ENCODE measurements at places on chromosomes 3 and 15.

DNA sequence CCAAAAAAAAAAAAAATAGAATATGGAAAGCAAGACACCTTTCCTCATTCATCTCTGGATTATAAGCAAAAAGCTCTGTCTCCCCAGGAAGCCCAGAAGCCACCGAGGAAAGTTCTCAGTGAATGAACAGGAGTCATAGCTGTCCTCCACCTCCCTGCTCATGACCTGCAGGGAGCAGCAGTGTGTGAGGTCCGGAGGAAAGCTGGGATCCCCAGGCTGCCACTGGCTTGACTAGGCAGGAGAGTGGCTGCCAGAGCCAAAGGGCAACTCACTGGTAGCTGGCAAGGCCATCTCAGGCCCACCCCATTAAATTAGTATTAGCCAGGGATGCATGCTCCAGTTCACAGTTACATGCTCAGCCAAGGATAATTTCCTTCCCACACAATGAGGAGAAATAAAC lies 191.6 kb upstream of the STT3B start:
- no peak for DNase-seq

GRCh38 chr3:190058521-190059241 lies 62.0 kb downstream of the P3H2 start:
- DNase-seq, result no peak

GRCh38 chr15:83380682-83381081 lies 66.5 kb upstream of the SH3GL3 start:
- DNase-seq, result peak; percentile 31

- DNase-seq, result no peak
Observed at GRCh38 chr3:57281715-57282114, 10.8 kb downstream of the ASB14 start.

DNA sequence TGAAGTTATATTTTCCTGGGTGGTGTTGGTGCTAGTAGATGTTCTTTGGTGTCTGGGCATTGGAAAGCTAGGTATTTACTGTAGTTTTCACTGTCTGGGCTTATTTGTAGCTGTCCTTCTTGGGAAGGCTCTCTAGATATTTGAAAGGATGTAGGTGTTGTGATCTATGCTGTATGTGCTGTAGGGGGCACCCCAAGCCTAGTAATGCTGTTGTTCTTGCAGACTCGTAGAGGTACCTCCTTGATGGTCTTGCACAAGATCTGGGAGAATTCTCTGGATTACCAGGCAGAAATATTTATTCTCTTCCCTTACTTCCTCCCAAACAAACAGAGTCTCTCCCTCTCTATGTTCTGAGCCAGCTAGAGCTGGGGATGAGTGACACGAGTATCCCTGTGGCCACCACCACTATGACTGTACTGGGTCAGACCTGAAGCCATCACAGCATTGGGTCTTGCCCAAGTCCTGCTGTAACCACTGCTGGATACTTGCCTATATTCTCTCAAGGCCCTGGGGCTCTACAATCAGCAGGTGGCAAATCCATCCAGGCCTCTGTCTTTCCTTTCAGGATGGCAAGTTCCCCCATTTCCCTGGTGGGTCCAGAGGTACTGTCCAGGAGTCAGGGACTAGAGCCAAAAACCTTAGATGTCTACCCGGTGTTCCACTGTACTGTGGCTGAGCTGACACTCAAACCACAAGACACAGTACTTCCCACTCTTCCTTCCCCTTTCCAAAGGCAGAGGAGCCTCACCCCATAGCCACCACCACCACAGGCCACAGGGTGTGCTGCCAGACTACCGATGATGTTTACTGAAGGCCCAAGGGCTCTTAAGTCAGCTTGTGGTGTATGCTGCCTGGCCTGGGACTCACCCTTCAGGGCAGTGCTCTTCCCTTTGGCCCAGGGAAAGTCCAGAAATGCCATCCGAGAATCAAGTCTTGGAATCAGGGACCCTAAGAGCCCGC lies 195.2 kb upstream of the DPPA4 start:
- DNase-seq, result no peak

- no peak for DNase-seq
Observed at GRCh38 chr3:25588441-25589103, 76.1 kb downstream of the TOP2B start.

GRCh38 chr15:59814409-59814808 lies 125.3 kb upstream of the BNIP2 start:
- DNase-seq, result no peak

GRCh38 chr3:152241142-152242017 lies 27.3 kb upstream of the MBNL1 start:
- peak; percentile 34 for DNase-seq

- no peak for DNase-seq
Observed at GRCh38 chr15:45919806-45920205, 285.0 kb downstream of the SQOR start.

DNA sequence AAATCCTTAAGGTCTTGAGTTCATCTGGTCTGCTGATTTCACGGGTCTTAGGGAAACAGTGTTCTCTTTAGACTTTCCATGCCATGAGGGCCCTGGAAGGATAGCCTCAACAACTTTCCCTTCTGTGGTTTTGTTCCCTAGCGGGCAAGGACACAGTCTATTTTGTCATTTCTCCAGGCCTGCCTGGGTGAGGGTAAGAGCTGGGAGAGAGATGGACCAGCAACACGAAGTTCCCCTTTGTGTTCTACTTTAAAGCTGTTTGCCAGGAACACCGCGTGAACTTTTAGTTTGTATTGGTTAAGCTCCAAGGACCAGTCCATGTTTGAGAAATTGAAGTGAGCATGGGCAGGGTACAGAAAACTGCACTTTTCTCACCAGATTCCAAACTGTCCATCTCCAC lies 20.9 kb downstream of the ST3GAL6 start:
- no peak for DNase-seq

- DNase-seq, result no peak
Observed at GRCh38 chr3:104855702-104856101, 511.0 kb upstream of the ALCAM start.

- DNase-seq, result no peak
Observed at GRCh38 chr15:74340150-74340549, 27.3 kb downstream of the CYP11A1 start.

DNA sequence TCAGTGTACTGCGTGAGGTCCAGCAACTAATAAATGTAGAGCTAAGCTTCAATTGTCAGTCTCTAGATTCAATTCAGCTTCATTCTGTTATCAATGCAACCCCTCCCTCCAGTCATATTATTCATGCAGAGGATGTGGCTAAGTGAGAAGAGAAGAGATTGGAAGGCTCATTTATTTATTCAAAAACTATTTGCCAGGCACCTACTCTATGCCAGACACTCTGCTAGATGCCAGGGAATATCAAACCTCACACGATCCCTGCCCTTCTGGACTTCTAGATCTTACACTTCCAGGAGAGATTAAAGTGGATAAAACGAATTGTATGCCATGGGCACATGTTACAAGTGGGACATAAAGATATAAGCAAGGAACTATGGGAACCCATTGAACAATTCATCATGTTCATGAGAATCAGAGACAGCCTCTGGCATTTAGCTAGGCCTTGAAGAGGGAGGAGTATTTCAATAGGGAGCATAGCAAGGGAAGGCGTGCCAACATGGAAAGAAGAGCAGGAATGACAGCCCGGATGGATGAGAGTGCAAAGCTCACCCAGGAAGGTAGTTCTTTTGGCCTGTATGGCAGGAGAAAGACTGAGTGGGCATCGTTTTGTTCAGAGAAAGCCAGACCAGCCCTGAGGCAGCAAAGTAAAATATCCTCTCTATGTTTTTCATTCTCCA lies 75.4 kb downstream of the FGF12 start:
- no peak for DNase-seq

GRCh38 chr3:65245133-65246063 lies 557.6 kb upstream of the ADAMTS9 start:
- DNase-seq, result no peak

- DNase-seq, result no peak
Observed at GRCh38 chr3:80351201-80351600, 583.4 kb upstream of the ROBO1 start.

DNA sequence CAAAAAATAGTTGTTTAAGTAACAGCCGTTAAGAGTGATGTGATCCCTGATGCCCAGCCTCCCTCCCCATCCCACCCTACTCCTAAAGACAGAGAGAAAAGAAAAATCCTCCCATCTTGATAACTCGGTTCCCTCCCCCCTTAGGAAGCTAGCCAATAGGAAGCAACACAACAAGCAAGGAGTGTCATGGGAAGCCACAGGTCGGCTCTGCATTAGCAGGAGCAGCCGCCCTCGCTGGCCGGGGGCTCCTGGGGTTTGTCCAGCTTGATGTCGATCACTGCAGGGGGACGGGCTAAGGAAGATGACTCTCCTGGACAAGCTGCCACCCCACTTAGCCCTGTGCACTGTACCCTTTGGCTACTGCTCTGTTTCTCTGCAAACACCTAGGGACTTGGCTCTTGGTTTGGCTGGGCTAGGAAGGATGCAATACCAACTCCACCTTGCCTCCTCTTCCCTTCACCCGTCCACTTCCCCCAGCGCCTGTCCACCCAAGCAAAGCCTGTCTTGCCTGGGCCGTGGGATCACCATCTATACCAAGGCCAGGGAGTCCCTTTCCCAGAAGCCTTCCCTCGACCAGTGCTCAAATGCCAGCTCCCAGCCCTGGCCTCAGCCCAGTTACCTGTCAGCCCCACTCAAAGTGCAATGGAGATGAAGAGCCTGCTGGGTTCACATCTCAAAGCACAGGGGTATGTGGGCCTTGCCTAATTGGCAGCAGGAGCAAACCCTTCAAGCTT lies 23.1 kb downstream of the SRPRB start:
- no peak for DNase-seq

- no peak for DNase-seq
Observed at GRCh38 chr3:50624634-50625033, 7.7 kb downstream of the MAPKAPK3 start.

GRCh38 chr3:42595682-42596081 lies 4.8 kb upstream of the NKTR start:
- no peak for DNase-seq

GRCh38 chr3:14132120-14132519 lies 7.3 kb downstream of the TMEM43 start:
- no peak for DNase-seq

- no peak for DNase-seq
Observed at GRCh38 chr3:140715035-140715434, 37.2 kb downstream of the TRIM42 start.

DNA sequence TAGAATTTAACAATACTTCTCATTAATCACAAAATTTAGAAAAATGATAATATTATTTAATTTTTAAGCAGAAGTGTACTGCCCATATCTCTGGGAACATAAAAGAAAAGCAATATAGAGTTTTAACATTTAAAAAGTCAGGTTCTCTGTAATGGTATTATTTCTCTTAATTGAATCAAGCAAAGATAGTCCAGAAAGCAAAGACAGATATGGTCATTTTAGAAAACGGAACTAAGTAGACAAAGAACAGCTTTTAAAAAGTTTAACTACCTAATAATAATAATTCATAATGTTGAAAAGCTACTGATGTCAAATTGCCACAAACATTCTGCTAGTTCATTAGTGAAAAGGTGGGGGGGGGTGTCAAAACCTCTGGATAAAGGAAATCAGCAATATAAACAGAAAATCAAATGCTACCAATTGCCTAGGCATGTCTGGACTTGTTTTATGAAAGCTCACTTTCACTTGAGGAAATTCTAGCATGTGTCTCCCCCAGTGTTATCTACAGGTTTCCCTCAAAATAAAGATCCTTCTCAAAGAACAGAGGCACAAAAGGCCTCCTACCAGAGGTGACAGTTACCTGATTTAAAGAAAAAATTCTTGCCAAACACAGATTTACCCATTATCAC lies 1.7 kb downstream of the ZMAT3 start:
- no peak for DNase-seq

DNA sequence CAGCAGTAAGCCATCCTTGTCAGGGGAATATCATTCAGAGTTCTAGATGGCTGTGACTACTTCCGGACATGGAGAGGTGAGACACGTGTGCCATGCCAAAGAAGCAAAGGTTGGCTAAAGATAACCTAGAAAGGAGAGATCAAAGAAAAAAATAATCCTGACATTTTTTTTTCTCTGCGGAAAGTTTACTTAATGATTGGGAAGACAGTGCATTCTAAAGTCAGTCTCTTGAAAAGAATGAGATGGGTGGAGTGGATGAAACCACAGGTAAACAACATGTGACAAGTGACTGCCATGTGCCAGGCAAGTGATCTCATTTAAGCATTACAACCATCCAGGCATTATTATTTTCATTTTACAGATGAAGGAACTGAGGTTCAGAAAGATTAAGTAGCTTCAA lies 436.6 kb downstream of the SOX2 start:
- DNase-seq, result no peak

GRCh38 chr15:77406846-77407245 lies 13.1 kb downstream of the PEAK1 start:
- DNase-seq, result no peak

- DNase-seq, result no peak
Observed at GRCh38 chr3:128436214-128436613, 30.5 kb downstream of the DNAJB8 start.

- DNase-seq, result no peak
Observed at GRCh38 chr15:25239471-25240345, 199.1 kb downstream of the UBE3A start.

GRCh38 chr3:31516757-31517156 lies 16.0 kb upstream of the STT3B start:
- DNase-seq, result no peak

DNA sequence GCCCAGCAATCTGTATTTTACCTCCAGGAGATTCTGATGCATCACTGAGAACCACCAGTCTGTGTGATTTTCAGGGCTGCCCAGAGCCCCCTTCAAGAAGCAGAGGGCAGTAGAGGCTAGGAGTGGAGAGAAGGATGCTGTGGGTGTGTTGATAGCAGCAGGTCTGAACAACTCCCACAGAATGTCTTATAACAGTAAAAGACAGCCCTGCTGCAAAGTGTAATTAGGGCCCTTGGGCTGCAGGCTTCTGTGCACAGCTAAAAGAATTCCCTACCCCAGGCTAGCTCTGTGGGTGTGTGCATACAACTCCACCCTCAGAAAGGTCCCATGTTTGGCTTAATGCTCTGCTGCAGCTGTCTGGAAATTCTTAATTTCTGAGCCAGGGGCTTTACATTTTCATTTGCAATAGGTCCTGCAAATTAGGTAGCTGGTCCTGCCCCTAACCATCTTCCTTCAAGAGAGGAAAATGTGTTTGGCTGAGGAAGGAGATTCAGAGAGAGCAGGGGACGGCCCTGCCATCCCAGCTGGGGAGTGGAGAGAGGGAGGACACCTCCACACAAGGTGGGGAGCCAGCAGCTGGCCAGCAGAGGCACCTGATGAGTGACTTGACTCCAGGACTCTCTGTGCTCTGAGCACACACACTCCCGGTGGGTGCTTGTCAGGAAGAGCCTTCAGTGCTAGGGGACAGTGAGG lies 43.2 kb upstream of the RAB6B start:
- no peak for DNase-seq

GRCh38 chr15:62344806-62345539 lies 179.9 kb upstream of the C2CD4B start:
- peak; percentile 19 for DNase-seq

- DNase-seq, result peak; percentile 12
Observed at GRCh38 chr3:64225695-64226499, 631 bp upstream of the PRICKLE2 start.

- no peak for DNase-seq
Observed at GRCh38 chr3:81289676-81290075, 471.8 kb downstream of the GBE1 start.

DNA sequence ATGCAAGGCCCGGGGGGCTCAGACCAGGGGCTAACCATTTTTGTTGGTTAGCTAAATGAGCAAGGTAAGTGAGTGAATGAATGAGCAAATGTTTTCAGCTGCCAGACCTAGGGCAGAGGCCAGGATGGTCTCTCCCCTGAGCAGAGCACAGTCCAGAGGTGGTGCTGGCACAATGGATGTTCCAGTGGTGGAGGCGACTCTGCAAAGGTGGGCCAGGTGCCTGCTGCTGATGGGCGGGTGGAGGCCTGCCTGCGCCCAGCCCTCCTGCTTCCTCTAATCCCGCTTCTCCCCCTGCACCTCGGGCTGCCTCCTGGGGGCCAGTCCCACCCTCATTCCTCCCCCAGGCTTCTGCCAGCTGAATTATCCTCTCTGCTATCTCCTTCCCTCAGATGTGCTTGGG lies 112.8 kb downstream of the WNT7A start:
- no peak for DNase-seq
